EH (cell line): ENCODE measurements at places on chromosomes 1 and 21.

DNA sequence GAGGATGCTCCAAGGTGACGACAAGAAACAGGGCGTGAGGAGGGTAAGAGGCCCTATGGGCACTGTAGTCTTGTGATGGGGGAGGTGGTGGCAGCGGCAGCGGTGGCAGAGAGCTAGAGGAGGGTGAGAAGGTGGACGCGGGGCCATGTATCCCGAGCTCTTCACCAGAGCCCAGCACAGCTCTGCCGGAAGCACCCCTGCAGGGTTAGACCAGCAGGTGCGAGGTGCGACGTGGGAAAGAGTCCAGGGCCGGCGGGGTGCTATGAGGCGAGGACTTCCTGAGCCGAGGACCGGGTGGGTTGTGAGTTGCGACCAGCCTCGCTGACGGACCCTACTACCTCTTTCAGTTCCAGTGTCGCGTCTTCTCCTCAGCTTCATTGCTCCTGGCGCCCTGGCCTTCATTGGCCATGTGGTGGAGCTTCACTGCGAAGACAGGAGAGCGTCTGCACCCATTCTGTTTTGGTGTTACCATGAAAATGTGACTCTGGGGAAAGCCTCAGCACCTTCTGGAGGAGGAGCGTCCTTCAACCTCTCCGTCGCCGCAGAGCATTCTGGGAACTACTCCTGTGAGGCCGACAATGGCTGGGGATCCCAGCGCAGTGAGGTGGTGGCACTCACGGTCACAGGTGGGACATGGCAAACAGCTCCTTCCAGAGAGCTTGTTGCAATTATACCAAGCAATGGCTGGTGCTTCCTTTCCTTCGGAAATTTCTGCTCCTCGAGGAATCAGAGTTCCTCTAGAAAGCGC, 67.9 kb upstream of the KIRREL1 start:
- no peak for DNase-seq

DNA sequence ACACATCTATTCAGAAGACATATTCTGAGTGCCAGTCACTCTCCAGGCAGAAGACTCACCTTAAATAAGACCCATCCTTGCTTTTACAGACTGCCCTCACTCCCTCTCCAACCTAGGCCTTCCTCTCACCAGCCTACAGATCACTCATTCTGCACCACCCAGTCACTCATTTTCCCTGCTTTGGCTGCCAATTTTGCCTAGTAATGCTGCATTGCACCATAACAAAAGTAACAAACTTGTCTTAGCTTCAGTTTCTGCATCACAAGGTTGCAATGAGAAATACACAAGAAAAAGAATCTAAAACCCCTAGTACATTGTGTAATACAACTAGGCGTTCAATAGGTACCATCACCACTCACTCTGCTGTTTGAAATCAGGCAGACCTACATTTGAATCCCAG, 292.4 kb downstream of the PLPP3 start:
- no peak for DNase-seq

DNA sequence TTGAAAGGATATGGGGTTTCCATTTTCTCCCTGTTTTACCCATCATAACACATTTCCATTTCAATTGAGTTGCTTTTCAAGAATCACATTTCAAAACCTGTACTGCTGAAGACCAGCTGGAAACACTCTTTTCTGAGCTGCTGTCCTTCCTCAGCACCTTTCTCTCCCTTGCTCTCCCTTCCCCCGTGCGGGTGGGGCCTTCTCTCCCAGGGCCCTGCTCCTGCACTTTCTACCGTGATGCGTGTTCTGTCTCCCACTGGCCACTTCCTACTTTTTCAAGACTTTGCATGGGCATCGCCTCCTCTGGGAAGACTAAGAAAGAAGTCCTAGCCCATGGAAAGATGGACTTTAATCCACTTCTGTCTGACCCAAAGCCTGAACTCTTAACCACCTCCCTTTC, 390.4 kb downstream of the PTPRU start:
- no peak for DNase-seq

GRCh38 chr1:26121854-26122773, 10.5 kb downstream of the PDIK1L start:
- DNase-seq: peak; percentile 43

DNA sequence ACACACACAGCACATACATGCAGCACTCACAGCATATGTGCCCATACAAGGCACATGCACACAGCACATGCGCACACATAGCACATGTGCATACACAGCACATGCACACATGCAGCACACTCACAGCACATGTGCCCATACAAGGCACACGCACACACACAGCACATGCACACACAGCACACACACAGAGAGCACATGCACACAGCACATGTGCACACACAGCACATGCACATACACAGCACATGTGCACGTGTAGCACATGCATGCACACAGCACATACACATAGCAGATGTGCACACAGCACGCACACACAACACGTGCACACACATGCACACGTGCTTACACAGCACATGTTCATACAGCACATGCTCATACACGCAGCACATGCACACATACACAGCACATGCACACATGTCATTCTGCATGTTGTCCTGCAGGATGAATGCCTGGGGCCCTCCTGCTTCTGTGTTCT, 48.1 kb downstream of the PCNT start:
- DNase-seq: no peak

DNA sequence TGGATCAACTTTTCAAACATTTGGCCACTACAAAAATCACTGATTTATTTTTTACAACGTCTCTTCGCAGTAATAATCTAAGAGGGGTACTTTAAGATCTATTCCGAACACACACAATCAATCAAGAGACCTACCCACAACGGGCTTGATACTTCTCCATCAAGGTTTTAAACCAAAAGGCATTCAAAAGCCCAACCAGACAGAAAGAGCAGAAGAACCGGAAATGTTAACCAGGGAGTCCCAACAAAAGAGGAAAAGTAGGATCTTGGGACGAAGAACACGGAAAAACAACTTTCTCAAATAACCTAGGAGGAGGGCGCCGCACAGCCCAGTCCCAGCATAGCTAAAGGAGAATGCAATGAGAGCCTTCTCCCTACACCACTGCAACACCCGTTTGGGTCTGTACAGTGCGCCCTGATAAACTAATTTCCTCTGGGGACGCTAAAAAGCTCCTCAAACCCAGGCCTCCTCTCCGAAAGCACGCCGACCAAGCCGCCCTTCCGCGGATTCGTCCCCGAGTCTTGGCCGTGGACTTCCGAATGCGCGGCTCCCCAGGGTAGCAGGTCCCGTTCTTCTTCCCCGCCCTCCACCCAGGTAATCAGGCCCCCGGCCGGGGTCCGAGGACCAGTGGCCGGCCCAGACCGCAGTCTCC, 623 bp downstream of the RPL22 start:
- DNase-seq: peak; percentile 35

GRCh38 chr1:186753241-186753640, 73.0 kb upstream of the PTGS2 start:
- no peak for DNase-seq

DNA sequence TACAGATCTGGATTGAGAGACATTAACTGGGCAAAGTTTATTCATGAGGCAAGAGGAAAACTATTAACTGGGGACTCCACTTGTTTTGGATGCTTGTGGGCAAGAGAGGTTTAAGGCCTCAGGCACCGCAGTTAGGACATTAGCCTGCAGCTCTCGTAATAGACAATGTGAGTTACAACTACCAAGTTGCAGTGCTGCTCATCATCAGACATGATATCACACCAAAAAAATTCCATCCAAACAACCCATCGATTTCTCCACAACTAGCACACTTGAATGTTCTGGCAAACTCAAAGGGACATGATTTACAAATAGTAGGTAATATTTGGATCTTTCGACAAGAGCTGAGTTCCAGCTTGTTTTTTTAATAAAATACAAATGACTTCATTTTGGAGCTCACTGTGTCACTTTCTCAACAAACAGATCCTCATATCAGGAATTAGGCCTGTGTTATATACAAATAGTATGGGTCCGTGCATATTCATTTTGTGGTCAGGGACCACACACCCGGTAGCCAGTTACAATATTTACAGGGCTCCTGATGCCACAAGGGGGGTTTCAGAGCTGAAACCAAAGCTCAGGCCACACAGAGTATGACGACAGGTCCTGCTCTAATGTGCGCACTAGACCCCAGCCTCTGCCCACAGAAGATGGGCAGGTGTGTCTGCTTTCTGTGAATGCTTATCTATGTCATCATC, 128.0 kb downstream of the TGFBR3 start:
- DNase-seq: peak; percentile 84

DNA sequence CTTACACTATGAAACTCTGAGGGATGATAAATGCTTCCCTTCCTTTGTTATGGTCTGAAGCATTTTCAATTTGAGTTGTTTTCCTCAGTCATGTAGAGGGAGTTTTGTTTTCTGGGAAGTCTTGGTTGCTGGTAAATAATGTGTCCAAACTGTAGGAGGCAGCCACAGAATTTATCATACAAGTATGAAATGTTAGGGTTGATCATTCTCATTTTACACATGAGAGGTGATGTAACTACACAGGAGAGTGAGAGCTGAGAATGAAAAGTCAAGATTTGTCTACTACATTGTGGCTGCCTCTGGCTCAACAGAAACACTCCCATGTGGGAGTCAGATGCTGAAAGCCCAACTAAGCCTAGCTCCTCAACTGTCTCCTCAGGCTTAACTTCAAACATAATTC, 182.5 kb upstream of the SGIP1 start:
- peak; percentile 44 for DNase-seq

DNA sequence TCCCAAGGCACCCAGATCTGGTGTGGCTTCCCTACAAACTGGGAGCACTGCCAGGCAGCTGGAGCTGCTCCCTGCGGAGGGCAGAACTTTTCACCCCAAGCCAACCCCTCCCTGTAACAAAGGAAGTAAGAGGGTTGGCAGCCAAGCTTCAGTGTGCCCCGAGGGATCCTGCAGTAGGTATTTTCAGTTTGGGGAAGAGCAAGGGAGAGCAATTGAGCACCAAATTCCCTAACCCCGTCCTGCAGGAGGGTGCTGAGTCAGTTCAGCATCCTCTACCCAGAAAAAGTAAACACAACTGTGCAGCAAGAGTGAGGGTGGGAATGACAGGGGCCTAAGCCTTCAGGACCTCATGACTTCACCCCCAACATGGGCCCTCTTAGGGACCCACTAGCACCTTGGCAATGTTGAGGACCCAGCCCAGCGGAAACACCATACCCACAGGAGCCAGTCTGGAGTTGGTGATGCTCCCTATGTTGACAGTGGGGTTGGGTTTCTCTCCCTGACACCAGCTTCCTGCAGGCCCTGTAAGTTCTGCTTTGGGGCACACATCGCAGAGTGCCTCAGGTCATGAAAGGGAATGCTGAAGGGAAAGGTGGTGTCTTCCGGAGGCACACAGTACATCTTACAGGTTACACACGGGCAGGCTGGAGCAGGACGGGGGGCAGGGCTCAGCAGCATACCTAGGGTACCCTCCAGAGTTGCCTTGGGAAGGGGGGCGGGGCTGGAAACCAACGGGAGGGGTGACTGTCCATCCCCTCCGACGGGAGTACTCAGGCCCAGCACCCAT, 14.8 kb downstream of the SH3BP5L start:
- peak; percentile 74 for DNase-seq

DNA sequence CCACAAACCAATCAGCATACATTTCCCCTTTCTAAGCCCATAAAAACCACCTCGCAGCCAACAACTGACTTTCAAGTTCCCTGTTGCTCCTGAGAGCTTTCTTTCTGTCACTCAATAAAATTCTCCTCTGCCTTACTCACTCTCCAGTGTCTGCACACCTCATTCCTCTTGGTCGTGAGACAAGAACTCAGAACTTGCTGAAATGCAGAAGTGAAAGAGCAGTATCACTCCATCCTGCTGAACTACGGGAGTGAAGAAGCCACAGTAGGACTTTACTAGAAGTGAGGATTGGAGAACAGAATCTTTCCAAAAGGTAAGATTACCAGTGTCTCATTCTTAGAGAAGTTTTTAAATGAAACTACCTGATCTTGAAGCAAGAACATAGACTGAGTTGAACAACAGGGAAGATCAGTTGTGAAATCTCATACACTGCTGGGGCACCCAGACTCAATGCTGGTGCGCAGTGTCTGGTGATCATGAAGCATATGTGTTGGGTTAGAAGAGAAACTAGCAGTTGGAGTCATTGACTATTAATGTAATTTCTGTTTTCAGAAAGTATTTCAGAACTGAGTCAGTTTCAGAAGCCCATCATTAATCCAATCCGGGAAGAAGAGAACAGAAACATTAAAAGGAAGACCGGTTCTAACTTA, 726.9 kb upstream of the TMPRSS15 start:
- no peak for DNase-seq

- DNase-seq: no peak
These were observed 30.0 kb downstream of the PRRC2C start for GRCh38 chr1:171515299-171515698.

DNA sequence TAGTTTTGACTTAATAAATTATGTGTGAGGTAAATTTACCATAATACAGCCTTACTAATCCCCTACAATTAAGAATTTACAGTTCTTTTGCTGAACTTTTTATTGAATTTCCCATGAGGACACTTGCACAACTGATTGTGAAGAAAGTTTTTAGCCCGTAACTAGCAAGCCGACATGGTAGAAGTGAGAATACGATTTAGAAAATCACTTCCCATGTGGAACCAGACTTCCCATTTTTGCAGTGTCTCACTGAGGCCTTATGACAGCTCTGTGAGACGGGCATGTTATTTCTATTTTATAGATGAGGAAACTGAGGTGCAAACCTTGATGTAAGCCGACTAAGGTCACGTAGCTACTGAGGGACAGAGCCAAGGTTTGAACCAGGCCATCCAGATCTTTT, 32.5 kb upstream of the LMO4 start:
- no peak for DNase-seq

GRCh38 chr1:3700631-3701030, 48.3 kb downstream of the TP73 start:
- no peak for DNase-seq

- no peak for DNase-seq
These were observed 1.9 kb downstream of the PDZK1IP1 start for GRCh38 chr1:47187926-47188250.

DNA sequence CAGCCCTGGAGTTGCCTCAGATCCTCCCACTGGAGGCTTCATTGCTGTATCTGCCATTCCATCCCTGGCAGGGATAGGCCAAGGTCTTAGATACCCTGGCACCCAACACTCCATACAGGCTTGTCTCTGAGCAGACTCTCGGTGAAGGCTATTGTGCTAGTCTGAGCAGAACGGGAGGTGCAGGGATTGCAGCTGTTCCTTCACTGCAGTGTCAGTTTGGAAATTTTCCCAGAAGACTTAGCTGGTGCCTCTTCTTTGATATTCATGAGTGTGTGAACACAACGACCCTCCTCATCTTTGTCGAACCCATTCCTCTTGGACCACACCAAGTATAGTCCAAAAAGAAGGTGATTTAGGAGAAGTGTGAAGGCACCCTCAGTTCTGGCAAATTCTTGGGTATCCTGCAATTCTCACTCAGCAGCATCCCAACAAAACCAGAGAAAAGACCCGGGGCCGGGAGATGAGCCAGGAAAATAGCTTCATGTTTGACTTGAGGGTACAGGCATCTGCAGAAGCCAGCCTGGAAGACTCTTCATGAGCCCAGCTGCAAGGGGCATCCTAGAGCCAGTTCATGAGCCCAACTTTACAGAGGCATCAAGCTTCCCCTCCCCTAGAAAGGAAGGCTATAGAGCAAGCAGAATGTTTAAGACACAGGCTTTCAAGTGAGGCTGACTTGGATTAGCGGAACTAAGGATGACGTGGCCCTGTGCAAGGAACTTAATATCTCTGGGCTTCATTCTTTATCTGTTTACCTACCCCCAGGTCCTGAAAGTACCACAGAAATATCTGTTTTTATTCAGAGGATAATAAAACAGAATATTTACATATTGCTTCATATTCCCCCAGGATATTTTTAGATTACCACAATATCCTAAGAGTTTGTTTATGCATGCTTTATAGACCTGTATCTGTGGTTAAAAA, 38.8 kb upstream of the HAO2 start:
- peak; percentile 34 for DNase-seq
